ENCODE measurements at places on chromosomes 2 and 18.

DNA sequence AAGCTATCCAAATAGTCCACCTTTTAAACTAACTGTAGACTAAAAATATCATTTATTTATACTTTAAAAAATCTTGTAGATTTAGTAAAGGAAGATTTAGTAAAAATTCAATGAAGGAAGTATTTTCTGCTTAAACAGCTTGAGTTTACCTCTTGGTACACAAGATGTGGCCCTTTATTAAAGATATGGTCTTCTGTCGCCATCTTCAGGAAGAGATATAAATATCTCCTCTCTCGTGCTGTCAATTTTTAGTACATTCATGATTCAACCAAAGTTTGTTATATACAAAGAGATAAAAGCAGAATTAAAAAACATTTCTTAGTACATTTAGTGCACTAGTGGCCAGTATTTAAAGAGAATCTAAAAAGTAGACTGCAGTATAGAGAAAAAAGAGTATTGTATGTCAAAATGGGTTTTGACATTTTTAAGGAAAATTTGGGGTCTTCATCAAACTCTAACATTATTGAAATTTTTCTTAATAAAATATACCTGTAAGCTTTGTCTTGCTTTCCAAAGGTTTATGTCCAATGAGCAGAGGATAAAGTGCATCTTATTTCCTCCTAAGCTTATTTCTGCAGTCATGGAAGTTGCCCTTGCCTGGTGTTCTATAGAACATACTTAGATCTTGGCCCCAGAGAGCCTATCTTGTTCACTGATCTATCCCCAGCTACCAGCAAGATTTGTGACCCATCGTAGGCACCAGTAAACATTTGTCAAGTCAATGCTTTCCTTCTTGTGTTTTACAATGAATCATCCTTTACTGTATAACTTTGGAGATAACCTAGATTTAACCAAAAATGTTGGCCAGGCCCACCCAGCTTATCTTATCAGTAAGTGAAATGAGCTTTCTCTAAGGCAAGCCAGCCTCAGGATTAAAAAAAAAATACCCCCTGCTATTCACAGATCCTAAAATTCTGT lies 18.5 kb upstream of the EML6 start:
- no peak for DNase-seq

DNA sequence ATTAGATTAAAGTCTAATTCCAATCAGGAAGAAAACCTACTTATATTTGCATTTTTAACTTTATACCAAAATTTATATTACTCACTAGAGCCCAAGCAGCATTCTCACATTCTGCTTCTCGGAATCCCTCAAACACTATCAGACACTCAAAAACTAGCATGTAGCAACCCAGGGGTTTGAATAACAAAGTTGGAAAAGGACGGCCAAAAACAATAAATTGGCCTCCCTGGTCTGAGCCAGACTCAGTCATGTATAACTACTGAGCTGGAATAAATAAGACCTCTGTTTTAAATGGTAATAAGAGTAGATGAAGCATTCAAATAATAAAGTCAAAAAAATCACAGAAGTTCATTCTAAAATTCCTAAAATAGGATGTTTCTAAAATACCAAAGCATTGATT lies 290.9 kb downstream of the IRS1 start:
- no peak for DNase-seq

GRCh38 chr18:57854726-57855125 lies 51.6 kb upstream of the ATP8B1 start:
- DNase-seq, result no peak

DNA sequence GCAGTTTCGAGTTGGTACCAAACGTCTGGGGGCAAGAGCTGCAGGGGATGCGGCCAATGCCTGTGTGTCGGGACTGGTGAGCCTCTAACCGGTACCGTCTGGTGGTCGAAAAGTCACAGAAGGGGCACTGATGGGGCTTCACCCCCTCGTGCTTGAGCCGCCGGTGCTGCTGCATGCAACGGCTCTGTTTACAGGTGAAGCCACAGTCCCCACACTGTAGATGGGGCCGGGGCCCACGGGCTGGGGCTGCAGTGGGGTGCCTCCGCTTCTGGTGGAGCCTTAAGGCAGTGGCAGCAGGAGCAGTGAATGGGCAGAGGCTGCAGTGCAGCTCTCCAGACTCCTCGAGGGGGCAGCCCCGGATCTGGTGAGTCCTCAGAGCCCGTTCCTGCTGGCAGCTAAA lies 16.6 kb downstream of the ZNF142 start:
- no peak for DNase-seq

DNA sequence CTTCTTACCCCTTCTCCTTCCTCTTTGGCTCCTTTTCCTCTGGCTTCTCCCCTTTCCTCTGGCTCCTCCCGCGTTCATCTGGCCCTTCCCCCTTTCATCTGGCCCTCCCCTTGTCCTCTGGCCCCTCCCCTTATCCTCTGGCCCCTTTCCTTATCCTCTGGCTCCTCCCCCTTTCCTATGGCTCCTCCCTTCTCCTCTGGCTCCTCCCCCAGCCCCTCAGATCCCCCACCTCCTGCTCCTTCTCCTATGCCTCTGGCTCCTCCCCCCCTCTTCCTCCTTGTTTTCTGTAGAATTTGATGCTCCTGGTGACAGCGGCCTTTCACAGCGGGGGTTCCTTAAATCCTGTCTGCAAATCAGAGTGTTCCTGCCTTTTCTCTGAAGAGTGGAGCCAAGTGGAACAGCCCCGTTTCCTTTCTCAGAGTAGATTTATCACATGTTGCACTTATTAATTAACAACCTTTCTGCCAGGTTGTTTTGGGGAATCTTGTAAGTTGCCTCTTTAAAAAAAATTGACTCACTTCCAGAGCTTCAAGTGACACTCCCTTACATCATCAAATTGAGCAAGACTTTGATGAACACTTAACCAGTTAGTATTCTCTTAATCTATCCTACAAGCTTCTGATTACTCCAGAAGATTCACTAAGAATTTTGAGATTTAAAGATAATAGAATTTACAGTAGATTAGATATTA lies 27.9 kb downstream of the FABP1 start:
- DNase-seq, result no peak

DNA sequence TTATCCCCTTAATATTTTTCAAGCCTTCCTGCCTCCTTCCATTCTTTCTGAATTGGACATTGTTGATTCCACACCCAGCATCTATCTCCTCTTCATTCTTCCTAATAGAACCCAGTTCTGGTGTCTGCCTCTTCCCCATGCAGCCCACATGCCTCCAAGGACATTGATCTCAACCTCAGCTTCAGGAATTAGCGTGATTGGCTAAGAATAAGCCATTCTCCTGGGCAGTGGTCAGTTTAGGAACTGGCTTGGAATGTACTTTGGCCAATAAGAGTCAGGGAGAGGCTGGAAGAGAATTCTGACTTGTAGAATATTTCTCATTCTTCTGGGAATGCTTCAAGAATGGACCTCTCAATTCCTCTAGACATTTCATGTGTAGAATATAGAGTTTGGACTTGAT lies 25.9 kb upstream of the GCC2 start:
- DNase-seq, result no peak

GRCh38 chr2:231385429-231385828 lies 10.1 kb upstream of the B3GNT7 start:
- DNase-seq, result no peak

GRCh38 chr18:76169733-76170132 lies 325.3 kb downstream of the ZNF516 start:
- DNase-seq, result no peak

DNA sequence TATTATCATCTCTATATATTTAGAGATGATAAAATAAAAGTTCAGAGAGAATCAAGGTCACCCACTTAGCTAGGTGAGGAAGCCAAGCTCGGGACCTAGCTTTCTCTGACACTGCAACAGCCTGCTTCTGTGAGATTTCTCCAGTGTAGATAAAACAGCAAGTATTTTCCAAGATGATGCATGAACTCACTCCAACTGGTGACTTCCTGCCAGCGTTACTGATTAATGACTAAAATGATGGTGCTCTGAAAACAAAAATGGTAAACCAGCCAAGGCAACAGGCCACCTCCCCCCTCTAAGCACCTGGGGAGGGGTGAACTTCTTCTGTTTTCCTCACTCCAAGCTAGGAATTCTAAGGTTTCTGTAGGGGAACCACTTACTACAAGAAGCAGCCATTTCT lies 510.2 kb upstream of the ID2 start:
- no peak for DNase-seq

GRCh38 chr2:238895891-238896600 lies 48.2 kb downstream of the TWIST2 start:
- DNase-seq, result no peak

Measured in activated naive CD8-positive, alpha-beta T cell treated with anti-CD3 and anti-CD28 coated beads, Interleukin-2, amount 50 U/mL, for 24 hours (primary cell).